NCI-H82 (cell line): ENCODE measurements at places on chromosomes 6 and 20.

DNA sequence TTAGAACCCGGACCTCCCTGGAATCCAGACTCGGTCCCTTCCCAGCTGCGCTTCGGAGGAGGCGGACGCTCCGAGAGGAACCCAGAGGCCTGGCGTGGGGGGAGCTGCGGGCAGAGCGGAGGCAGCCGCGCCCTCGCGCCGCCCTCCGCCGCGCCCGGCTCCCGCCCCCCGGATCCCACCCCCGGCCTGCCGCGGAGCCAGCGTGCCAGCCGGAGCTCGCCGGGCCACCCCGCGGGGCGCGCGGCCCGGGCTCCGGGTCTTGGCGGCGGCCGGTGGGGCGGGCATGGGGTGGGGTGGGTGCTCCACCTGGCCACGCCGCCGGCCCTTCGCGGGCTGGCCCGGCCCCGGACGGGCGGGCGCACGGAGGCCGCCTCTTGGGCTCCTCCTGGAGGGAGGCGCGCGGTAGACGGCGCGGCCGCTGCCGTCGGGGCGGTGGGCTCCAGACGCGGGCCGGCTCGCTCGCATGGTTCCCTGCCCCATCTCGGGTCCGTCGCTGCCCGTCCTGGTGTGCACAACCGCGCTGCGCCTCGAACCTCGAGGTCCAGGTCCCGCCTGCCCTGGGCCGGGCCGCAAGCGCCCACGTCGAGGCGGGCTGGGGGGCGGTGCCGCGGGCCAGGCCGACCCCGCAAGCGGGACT lies 592 bp upstream of the CDYL start:
- peak; percentile 88 for DNase-seq

DNA sequence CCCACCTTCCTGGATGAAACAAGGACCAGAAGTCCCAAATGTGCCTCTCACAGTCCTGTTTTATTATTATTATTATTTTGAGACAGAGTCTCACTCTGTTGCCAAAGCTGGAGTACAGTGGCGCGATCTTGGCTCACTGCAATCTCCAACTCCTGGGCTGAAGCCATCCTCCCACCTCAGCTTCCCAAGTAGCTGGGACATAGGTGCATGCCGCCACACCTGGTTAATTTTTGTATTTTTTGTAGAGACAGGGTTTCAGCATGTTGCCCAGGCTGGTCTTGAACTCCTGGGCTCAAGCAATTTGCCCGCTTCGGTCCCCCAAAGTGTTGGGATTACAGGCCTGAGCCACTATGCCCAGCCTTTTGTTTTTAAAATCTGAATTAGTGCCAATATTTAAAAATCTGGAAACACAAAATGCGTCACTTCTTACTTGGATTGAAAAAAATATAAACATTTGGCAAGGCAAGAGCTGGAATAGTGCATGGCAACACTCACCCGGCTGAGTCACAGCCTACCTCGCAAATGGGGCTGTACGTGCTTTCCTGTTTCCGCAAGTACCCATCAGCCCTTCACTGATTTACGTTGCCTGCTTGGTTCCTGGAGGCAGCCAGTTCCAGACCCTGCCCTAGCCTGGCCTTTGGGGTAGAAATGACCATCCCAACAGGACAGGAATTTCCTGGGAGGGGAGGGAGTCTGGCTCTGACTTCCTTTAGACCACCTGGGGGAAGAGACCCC lies 6.3 kb downstream of the SDCBP2 start:
- DNase-seq = no peak

DNA sequence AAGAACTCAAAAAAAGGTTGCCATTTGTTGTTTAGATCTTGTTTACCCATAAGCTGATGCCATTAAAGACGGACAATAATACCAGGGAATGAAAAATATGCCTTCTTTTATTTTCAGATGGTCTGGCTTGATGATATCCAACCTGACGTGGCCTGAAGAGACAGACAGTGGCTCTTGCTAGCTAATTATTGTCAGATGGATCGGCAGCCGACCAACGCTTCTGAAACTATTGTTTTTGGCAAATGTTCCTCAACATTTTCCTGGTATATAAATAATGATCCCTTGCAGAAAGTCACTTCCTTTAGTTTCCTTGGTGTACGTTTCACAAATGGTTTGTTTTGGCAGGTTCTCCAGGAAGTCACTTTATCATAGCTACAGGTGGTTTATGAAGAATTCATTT lies 290.9 kb upstream of the TSHZ2 start:
- DNase-seq = no peak

DNA sequence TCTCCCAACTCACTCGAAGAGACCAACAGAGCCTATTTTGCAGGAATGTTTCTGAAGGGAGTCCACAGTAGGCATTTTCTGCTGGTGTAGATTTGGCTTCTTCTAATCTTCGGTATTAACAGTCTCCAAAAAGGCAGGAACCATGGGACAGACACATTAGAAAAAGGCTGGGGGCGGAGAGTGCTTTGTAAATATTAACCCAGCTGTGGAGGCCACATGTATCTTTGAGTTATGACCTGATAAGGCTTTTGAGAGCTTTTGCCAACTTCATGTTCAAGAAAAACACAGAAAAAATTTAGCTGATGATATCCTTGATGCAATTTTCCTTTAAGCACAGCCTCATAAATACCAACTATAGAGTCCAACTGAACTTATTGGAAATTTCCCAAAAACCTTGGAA lies 119.4 kb upstream of the TSHZ2 start:
- DNase-seq = no peak

DNA sequence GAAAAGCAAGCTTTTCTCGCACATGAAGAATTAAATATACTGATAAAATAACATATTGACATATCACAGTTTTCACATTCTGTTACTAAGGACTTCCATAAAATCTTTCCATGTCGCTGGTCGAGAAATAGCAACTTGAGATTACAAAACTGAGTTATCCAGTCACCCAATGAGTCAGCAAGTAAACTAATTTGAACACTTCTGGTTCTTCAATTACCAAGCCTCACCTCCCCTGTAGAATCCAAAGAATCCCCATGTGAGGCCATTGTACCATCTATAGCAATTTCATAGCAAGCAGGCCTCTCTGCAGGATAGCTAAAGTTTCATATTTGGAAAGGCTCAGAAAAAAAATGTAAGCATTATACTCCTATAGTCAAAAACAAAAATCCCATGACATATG lies 87.3 kb downstream of the PKHD1 start:
- no peak for DNase-seq
